ENCODE measurements at places on chromosomes 3 and 15.

DNA sequence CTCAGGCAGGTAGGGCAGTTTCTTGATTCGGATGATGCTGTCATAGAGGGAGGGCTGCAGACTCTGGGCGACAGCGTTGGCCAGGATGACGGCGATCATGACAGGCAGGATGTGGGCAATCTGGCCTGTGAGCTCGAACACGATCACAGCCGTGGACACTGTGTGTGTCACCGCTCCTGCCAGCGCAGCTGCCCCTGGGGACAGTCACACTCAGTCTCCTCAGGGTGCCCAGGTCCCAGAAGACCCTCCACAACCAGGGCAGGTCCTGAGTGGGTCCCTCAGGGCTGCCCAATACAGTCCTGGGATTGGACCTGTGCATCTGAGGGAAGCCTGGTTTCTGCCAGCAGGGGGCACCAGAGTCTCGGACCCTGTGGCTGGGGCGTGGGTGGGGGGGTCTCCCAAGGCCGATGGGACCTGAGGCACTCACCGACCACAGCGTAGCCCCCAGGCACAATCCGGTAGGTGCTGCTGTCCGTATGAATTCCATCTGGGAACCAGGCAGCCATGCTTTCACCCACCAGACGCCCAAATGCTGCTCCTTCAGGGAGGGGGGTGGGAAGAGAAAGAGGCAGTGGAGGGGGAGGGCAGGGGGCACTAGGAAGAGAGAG lies 7.2 kb downstream of the CLCN2 start:
- no peak overlapping the region for H3K4me3 ChIP-seq
- H3K27ac ChIP-seq = no peak overlapping the region
- peak; percentile 83 for DNase-seq
- no peaks in the 10 kb centered on the region for H3K36me3 ChIP-seq
- H3K4me1 ChIP-seq = peaks cover 21% of the 10 kb centered on the region

GRCh38 chr3:113174801-113175485 lies 36.4 kb upstream of the BOC start:
- no peaks in the 10 kb centered on the region for H3K4me1 ChIP-seq
- no peaks in the 10 kb centered on the region for H3K27me3 ChIP-seq
- H3K27ac ChIP-seq = no peak overlapping the region
- H3K36me3 ChIP-seq = no peaks in the 10 kb centered on the region
- H3K4me3 ChIP-seq = no peak overlapping the region
- DNase-seq = no peak

DNA sequence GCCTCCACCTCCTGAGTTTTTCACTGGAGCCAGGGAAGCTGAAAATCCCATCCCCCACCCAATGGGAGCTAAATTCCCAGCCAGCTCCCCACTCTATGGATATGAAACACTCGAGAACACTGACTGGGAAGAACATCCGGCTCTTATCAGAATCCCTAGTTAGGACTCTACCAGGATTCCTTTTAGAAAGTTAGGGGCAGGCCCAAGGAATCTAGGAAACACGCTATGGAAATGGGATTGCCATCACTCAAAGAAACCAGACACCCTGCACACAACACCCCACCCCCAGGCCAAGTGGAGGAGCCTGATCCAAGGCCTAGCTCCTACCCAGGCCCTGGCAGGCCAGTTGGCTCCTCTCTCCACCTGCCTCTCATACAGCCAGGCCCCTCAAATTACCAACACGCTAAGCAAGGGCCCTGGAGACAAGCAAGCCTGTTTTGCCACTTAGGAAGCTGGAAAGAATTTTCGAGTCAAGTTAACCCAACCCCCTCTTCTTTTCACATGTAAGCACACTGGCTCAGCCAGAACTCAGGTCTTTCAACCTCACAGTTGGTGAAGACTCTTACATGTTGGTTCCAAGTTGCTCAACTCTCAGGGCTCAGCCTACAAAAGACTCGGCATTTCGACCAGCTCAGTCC lies 75.5 kb downstream of the RBPMS2 start:
- H3K27me3 ChIP-seq = no peaks in the 10 kb centered on the region
- H3K36me3 ChIP-seq = no peaks in the 10 kb centered on the region
- H3K27ac ChIP-seq = peak overlapping the region; percentile 55
- H3K4me1 ChIP-seq = peaks cover 56% of the 10 kb centered on the region
- DNase-seq = no peak
- H3K4me3 ChIP-seq = no peak overlapping the region

DNA sequence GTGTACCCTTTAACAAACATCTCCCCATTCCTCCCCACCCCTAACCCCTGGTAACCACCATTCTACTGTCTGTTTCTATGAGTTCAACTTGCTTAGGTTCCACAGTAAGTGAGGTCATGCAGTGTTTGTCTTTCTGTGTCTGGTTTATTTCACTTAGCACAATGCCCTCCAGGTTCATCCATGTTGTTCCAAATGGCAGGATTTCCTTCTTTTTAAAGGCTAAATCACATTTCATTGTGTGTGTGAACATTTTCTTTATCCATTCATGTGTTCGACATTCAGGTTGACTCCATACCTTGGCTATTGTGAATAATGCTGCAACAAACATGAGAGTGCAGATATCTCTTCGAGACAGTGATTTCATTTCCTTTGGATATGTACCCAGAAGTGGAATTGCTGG lies 62.7 kb downstream of the TJP1 start:
- no peak overlapping the region for H3K4me3 ChIP-seq
- no peaks in the 10 kb centered on the region for H3K27me3 ChIP-seq
- no peak for DNase-seq
- H3K36me3 ChIP-seq = peaks cover 8% of the 10 kb centered on the region
- H3K4me1 ChIP-seq = peaks cover 17% of the 10 kb centered on the region

DNA sequence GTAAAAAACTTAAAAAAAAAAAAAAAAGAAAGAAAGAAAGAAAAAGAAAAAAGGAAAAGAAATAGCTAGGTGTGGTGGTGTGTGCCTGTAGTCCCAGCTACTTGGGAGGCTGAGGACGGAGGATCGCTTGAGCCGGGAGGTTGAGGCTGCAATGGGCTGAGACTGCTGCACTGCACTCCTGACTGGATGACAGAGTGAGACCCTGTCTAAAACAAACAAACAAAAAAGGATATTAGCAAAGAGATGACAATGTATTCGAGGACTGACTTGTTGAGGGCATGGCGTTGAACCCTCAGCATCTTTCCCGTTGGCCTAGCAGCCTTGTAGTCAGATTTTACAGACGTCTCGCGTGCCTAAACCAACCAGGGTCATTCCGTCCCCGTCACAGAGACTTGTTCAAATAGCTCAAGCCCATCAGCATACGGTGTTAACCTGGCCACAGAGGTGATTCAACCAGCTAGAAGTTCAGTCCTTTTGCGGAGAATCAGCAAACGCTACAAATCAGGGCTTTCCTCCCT lies 528 bp upstream of the NIT2 start:
- no peaks in the 10 kb centered on the region for H3K36me3 ChIP-seq
- no peaks in the 10 kb centered on the region for H3K27me3 ChIP-seq
- peaks cover 63% of the 10 kb centered on the region for H3K4me1 ChIP-seq
- no peak for DNase-seq

- no peak overlapping the region for H3K4me3 ChIP-seq
- no peaks in the 10 kb centered on the region for H3K4me1 ChIP-seq
- H3K36me3 ChIP-seq = no peaks in the 10 kb centered on the region
- DNase-seq = no peak
Measured at GRCh38 chr3:85185495-85185894, 226.7 kb downstream of the CADM2 start.

DNA sequence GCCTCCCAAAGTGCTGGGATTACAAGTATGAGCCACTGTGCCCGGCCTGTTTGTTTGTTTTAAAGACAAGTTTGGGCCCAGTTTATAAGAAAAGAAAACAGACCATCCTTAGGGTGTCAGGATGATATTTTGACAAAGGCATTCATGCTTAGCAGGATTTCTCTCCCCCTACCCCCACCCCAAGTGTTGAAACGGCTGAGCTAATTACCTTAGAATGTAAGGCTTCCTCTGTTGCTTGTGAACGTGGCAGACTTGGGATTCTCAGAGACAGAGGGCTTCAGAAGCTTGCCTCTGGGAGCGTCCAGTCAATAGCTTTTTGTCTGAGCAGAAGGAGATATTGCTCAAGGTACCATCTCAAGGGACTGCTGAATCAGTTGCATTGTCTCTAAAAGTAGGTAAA lies 24.0 kb downstream of the FLNB start:
- peaks cover 16% of the 10 kb centered on the region for H3K4me1 ChIP-seq
- no peaks in the 10 kb centered on the region for H3K27me3 ChIP-seq
- no peak for DNase-seq
- H3K36me3 ChIP-seq = no peaks in the 10 kb centered on the region
- H3K27ac ChIP-seq = no peak overlapping the region
- no peak overlapping the region for H3K4me3 ChIP-seq

DNA sequence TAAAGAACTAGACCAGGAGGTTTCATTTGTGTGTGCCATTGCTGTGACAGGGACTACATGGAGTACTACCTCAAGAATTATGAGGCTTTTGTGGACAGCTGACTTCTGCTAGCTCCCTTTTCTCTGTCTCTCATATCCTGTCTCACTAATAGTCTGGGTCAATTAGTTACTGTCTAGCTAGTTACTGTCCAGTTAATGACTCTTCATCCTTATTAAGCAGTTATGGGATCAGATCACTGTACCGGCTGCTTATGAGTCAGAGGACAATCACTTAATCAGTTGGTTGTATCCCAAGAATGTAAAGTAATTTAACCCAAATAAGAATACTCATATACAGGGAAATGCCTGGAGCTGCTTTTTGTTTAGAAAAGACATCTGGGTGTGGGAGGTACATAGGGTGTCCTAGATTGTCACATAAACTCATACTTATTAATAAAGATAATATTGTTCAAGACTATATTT lies 158.0 kb downstream of the CDIN1 start:
- no peaks in the 10 kb centered on the region for H3K27me3 ChIP-seq
- H3K4me3 ChIP-seq = no peak overlapping the region
- H3K4me1 ChIP-seq = no peaks in the 10 kb centered on the region
- no peak for DNase-seq
- no peak overlapping the region for H3K27ac ChIP-seq

DNA sequence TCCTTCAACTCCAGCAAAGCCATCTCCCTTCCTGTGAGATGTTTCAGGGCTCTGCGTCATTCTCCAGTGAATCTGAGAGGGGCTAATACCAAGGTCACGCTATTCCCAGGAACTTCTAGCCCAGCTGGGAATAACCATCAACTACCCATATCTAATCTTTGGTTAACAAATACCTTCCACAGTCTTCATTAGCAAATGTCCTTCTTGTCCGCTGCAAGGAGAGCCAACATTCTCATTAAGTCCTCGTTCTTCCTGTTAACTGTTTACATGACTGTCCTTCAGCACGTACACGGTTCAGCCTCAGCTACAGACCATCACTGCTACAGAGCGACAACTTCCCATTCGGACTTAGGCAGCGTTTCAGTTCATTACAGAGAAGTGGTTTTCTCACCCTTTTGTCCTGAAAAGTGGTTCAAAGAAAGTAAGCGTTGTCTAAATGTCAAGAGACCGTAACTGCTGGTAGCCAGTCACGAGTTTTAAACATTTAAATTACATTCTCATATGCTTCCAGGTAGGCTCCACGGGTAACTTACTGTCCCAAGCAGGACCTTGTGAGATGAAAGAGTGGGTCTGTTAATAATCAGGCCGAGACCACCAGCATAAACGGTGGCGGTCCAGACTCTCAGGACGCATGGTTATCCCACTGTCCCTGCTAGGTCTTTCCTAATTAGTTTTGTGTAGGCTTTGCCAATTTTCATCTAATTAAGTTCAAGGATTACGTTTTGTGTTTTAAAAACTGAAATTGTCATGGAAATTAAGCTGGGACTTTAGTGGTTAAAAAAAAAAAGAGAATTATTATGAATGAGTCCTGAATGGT lies 63.8 kb downstream of the CHSY1 start:
- no peaks in the 10 kb centered on the region for H3K27me3 ChIP-seq
- no peak for DNase-seq
- no peak overlapping the region for H3K4me3 ChIP-seq

DNA sequence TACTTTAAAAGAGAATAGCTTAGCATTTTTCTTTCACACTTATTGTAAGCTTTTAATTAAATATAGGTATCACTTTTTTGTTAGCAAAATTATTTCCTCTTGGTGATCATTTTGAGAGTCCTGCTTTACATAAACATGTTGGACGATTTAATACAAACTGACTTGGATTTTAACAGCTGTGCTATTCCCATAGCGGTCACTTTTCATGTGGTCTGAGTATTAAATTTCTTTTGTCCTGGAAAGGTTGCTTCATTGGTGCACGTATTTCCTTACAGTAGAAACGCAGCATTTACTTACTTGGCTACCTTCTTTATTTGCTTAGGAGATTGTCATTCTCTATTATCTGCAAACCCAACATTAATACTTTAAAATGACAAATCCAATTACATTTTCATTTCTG lies 109.4 kb downstream of the ATG7 start:
- no peaks in the 10 kb centered on the region for H3K27me3 ChIP-seq
- H3K4me3 ChIP-seq = no peak overlapping the region
- DNase-seq = no peak
- H3K4me1 ChIP-seq = no peaks in the 10 kb centered on the region
- H3K27ac ChIP-seq = no peak overlapping the region

- H3K4me3 ChIP-seq = peak overlapping the region; percentile 75
- H3K4me1 ChIP-seq = peaks cover 18% of the 10 kb centered on the region
- peak; percentile 52 for DNase-seq
- H3K36me3 ChIP-seq = no peaks in the 10 kb centered on the region
Measured at GRCh38 chr15:72230197-72231065, 559 bp downstream of the PKM start.

GRCh38 chr3:149620291-149621020 lies 37.4 kb downstream of the WWTR1 start:
- no peaks in the 10 kb centered on the region for H3K27me3 ChIP-seq
- no peaks in the 10 kb centered on the region for H3K36me3 ChIP-seq
- no peak overlapping the region for H3K4me3 ChIP-seq
- no peak for DNase-seq

- H3K36me3 ChIP-seq = peaks cover 74% of the 10 kb centered on the region
- no peak for DNase-seq
- H3K27ac ChIP-seq = no peak overlapping the region
- no peaks in the 10 kb centered on the region for H3K4me1 ChIP-seq
- H3K27me3 ChIP-seq = no peaks in the 10 kb centered on the region
Measured at GRCh38 chr3:9691636-9692035, 12.0 kb upstream of the CPNE9 start.

GRCh38 chr15:65370885-65371284 lies 6.9 kb downstream of the IGDCC3 start:
- DNase-seq = no peak
- no peak overlapping the region for H3K27ac ChIP-seq
- no peak overlapping the region for H3K4me3 ChIP-seq
- H3K4me1 ChIP-seq = no peaks in the 10 kb centered on the region

GRCh38 chr3:73592154-73593144 lies 32.3 kb downstream of the PDZRN3 start:
- no peaks in the 10 kb centered on the region for H3K4me1 ChIP-seq
- no peak for DNase-seq
- H3K27ac ChIP-seq = no peak overlapping the region
- H3K27me3 ChIP-seq = no peaks in the 10 kb centered on the region
- H3K4me3 ChIP-seq = no peak overlapping the region
- no peaks in the 10 kb centered on the region for H3K36me3 ChIP-seq

- H3K27me3 ChIP-seq = no peaks in the 10 kb centered on the region
- no peaks in the 10 kb centered on the region for H3K4me1 ChIP-seq
- H3K36me3 ChIP-seq = no peaks in the 10 kb centered on the region
- no peak overlapping the region for H3K4me3 ChIP-seq
- peak overlapping the region; percentile 21 for H3K27ac ChIP-seq
Measured at GRCh38 chr3:25455441-25456132, 27.5 kb downstream of the RARB start.

- H3K4me1 ChIP-seq = no peaks in the 10 kb centered on the region
- H3K27ac ChIP-seq = no peak overlapping the region
- no peaks in the 10 kb centered on the region for H3K36me3 ChIP-seq
- DNase-seq = peak; percentile 47
- H3K4me3 ChIP-seq = no peak overlapping the region
Measured at GRCh38 chr15:95259513-95259912, 1028.2 kb downstream of the MCTP2 start.

Measured in liver (tissue), 10 donors.